Naive thymus-derived CD4-positive, alpha-beta T cell (primary cell): ENCODE measurements at places on chromosomes 3 and 15. TPM values are rescaled to one million over a fixed set of nuclear protein-coding genes. Genes with fewer than 3 reads are reported as not detected.

DNA sequence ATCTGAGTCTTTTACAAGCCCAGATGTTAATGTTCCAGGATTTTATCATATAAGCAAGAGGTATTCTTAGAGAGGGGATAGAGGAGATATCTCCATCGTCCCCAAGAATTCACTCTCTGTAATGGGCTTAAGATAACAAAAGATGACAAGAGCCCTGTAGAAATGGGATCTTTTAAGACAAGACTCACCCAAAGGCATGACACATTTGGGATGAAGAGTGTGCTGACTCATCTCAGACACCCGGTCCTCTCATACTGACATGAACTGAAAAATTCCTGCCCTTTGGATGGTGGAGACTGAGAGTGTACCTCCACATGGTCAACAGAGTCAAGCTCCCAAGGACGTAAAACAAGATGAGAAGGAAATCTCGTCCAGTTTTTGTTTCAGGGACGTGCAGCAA, 11.0 kb downstream of the LEKR1 start:
- DNase-seq: no peak

DNA sequence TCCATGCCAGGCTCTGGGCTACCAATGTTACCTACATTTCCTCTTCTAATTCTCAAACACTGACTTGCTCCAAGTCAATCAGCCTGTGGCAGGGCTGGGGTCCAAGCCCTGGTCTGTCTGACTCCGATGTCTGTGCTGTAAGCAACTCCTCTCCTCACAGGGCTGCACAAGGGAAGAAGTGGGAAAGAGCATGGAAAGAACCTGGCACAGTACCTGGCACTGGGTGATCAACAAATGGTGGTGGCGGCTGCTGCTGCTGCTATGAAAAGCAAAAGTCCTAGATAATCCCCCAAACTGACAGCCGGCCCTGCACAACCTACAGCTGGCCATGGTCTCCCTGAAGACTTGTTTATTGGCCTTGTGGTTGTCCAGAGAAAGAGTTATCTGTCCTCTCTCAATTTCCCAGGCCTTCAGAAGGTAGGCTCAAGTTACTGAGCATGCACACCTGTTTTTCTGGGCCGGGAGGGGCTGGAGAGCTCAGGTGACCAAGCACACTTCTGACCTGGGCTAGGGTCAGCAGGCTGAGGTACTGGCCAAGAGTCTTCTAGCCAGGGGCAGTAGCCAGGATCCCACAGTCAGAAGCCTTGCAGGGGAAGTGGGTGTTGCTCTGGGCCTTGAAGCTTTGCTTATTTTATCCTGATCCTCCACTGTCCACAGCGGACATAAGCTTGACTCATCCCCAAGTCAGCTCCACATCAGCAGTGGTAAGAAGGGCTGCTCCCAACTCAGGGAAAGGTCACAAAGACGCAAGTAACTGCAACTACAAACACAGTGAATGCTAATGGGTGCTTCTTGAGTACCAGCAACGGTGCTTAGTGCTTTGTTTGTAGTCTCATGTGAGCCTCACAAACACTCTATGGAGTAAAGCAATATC, 35.3 kb upstream of the KY start:
- no peak for DNase-seq

- no peak for DNase-seq
Measured at GRCh38 chr3:39972508-39972907, 163.1 kb downstream of the MYRIP start.

The AP3S2 gene
- total RNA-seq: 28.4 and 32.0 TPM in 2 replicates

The DPPA2 gene
- total RNA-seq: not detected in 2 replicates

- DNase-seq: no peak
Measured at GRCh38 chr15:33985287-33985686, 17.0 kb downstream of the CHRM5 start.

GRCh38 chr3:106560451-106560966, 691.7 kb upstream of the CBLB start:
- DNase-seq: no peak

The GMPS gene
- 36.3 TPM for total RNA-seq

DNA sequence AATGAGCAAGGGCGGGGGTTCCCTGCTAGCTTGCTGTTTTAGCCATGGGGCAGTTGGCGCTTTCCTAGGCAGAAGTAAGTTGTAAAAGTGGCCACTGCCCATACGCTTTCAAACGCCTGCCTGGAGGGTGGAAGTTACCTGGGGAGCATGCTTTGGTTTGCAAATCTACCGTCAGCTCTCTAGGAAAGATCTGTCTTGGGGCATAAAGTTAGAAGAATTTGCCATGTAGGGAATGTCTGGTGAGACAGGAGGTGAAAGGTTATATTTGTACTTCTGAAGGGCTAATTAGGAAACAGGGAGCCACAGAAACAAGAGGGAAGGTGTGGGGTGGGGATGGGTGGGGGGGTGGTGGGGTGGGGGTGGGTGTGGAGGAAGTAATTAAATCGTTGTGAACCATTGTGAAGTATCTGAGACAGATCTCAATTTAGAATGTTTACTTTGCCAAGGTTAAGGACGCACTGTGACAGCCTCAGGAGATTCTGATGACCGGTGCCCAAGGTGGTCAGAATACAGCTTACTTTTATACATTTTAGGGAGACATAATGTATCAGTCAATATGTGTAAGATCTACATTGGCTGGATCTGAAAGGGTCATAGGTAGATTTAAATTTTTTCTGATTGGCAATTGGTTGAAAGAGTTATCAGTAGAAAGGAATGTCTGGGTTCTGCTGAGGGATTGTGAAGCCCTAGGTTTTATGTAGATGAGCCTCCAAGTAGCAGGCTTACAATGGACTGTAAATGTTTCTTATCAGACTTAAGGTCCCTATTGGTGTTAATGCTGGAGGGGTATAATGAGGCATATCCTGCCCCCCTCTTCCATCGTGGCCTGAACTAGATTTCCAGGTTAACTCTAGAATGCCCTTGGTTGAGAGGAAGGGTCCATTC, 62.0 kb upstream of the GCNT3 start:
- no peak for DNase-seq

DNA sequence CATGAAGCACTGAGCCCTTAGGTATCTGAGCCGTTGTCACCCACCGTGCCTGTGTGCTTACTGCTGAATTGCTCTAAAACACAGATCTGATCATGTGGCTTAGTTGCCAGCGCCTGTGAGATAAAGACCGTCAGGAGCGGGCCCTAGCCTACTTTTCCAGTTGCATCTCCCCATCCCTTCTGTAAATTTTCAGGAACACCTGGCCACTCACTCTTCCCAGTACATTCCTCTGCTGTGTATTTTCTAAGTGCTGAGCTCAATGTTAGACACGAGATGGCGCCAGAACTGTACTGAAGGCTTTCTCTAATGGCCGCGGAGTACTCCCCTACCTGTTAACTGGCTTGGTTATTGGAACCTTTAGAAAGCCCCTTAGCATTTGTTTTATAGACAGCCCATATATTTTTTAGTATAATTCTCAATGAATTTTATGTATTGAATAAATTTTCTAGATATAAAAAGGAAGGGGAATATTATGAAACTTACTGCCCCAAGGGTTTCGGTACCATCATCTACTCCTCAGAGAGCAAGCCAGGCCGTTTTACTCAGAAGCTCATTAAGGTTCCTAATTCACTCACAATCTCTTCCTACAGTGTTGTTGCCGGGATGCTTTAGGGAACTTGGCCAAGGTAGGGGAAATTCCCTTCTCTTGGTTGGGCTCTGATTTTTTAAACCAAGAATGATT, 16.7 kb upstream of the WNT7A start:
- peak; percentile 66 for DNase-seq

- DNase-seq: no peak
Measured at GRCh38 chr3:87796843-87797185, 262.0 kb downstream of the CGGBP1 start.

GRCh38 chr3:13507570-13508339, 27.6 kb downstream of the HDAC11 start:
- DNase-seq: no peak

DNA sequence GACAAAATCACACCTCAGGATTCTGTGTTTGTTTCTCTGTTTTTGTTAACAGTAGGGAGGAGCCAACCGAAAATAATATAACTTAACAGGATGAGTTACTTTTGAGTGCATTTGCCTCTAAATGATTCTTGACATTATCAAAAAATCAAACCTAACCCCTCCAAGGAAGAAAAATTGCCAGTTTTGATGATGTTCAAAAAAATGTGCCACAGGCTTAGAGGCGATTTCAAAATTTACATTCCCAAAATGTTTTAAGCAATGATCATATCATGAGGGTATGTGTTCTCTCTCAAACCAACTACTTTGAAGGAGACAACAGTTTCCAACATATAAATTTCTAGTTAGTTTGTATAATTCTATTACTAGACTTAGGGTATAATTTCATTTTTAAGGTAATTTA, 6.7 kb downstream of the VGLL3 start:
- DNase-seq: no peak

DNA sequence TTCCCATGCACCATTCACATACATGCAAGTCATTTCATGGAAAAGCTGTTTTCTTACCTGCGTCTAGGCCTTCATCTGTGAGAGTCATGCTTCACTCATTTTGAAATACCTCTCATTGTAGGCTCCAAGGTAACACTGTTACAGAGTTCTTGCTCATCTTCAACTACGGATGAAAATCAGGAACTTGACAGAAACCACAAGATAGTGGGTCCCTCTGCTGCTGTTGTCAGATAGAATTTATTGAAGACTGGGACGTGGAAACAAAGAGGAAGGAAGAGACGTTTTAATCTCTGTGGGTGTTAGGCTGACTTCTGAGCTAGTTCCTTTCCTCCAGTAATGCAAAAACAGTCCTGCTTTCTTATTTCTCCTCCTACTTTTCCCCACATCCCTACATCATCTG, at the start of gene P2RY14:
Gene P2RY14, minus strand, starts transcription at position 313 of the 400 bp plus-strand sequence. CDS start 64,226 bp downstream, outside the sequence.
- DNase-seq: peak; percentile 23
